Renal cortex interstitium (tissue), 15 donors: ENCODE measurements at places on chromosomes 6 and 20.

DNA sequence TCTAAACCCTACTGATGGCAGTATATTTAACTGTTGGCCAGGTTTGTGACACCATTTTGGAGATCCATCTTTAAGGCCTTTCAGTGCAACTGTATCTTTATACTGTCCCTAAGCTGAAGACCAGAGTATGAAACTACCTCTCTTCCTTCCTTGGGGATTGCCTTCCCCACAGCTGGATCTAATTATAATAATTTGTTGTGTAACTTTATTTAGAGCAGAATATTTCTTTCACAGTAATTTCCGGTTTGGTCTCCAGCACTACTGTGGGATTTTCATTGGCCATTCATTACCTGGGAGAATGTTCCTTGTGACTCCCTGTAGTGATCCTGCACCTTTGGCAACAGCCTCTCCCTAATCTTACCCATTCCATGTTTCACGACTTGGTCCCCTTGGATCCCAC, 75.2 kb downstream of the AKAP7 start:
- DNase-seq, result no peak

- DNase-seq, result no peak
Measured at GRCh38 chr20:44411020-44411756, 55.7 kb downstream of the HNF4A start.

DNA sequence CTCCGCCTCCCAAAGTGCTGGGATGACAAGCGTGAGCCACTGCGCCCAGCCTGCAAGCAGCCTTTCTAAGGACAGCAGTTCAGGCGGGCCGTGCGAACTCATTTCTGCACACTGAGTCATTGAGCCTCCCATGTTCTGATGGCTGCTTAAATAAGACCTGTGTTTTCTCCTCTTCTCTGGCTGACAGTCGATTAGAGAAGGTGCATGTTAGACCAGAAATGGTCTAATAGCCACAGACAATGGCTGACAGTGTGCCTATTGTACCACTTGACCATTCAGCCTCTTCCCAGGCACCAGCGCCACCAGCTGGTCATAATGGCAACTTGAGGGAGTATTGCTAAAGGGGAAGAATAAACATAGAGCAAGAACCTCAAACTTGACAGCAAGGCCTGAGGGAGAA, 6.2 kb downstream of the CST11 start:
- DNase-seq, result no peak

DNA sequence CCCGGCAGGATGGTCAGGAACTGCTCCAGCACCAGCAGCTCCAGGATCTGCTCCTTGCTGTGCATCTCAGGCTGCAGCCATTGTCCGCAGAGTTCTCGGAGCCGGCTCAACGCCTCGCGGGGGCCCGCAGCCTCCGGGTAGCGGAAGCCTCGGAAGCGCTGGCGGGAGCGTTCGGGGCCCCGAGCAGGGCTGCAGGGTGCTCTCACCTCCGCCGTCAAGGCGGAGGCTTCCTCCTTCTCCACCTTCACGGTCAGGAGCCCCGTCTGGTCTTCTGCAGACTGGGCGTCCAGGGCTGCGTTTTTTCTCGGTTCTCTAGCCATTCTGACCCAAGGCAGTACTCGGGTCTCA, 434 bp downstream of the ZKSCAN4 start:
- DNase-seq, result no peak

GRCh38 chr20:21257192-21257591, 45.9 kb upstream of the XRN2 start:
- DNase-seq, result no peak
